ENCODE measurements at places on chromosomes 2 and 18.

- no peak for DNase-seq
Measured at GRCh38 chr2:190512539-190513095, 21.9 kb downstream of the NEMP2 start.

- DNase-seq, result no peak
Measured at GRCh38 chr2:120711694-120712093, 24.0 kb upstream of the GLI2 start.

DNA sequence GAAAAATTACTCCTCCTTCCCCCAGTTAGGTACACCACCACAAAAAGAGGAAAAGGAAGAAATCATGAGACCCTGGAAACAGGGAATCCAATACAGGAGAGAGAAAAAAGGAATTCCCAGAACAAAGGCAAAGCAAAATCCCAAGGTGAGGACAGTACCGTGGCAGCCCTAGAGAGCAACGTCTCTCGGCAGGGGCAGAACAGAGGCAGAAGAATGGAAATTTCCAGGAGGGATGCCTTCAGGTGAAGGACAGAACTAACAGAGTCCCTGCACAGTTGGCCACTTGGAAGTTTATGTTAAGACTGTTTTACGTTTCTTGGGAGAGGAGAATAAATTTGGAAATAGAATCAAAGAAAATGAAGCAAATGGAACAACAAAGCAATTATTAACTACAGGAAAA, 27.7 kb downstream of the GRB14 start:
- no peak for DNase-seq

DNA sequence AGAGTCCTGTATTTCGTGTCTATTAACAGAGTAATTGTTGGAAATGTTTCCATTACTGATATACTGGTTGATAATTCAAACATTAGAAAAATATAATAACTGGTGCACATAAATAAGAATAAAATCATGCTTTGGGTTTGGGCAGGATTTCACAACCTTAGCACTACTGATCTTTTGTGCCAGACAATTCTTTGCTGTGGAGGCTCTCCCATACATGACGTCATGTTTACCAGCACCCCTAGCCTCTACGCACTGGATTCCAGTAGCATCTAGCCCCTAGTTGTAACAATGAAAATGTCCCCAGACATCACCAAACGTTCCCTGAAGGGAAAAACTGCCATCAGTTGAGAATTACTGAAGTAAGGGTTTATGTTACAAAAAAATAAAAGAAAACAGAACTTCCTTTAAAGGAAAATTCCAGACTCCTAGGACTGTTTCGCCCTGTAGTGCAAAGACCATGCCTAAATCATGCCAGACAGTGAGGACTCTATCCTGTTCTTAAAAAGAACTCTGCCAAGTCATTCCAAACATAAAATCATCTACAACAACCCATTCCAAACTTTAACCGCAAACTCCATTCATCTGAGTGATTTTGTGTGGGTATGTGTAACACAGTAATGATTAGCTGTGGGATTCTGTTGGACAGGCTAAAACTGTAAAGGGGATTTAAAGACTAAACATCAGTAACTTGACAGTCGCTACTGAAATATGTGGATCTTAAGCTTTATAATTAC, 313.4 kb upstream of the CCDC68 start:
- no peak for DNase-seq

- no peak for DNase-seq
Measured at GRCh38 chr2:38375696-38376345, 1.3 kb downstream of the ATL2 start.

- DNase-seq, result no peak
Measured at GRCh38 chr2:19888831-19889230, 13.0 kb downstream of the TTC32 start.

Measured in stimulated activated CD4-positive, alpha-beta T cell treated with anti-CD3 and anti-CD28 coated beads, Interleukin-4, amount 100 ng/mL, for 48 hours (primary cell).